ENCODE measurements at places on chromosomes 2 and 18. TPM values are rescaled to one million over a fixed set of nuclear protein-coding genes. Genes with fewer than 3 reads are reported as not detected.

Gene APCDD1
- 1.8 TPM for total RNA-seq

DNA sequence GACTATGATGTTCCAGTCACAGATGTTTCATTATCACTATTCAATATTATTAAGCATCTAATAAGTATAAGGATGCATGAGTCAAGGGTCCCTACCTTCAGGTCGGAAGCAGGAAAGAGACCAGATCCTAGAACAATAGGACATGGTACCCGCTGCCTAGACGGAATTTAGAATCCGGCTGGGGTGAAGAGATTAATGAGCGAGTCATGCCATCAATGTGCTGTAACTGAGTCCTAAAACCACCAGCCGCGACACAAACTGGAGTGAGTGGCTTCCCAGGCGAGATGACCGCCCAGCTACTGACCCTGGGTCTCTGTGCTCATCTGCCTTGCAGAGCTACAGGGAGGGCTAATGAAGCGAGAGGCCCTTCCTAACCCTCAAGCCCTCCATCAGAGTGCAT is 73.6 kb downstream of the DNMT3A start:
- no peak overlapping the region for H3K4me3 ChIP-seq
- no peak overlapping the region for H3K27ac ChIP-seq
- H3K36me3 ChIP-seq, result no peaks in the 10 kb centered on the region
- DNase-seq, result no peak

Gene ATP6V1C2
- total RNA-seq, result 1.2 TPM

Gene BCL2
- total RNA-seq, result 1.3 TPM

DNA sequence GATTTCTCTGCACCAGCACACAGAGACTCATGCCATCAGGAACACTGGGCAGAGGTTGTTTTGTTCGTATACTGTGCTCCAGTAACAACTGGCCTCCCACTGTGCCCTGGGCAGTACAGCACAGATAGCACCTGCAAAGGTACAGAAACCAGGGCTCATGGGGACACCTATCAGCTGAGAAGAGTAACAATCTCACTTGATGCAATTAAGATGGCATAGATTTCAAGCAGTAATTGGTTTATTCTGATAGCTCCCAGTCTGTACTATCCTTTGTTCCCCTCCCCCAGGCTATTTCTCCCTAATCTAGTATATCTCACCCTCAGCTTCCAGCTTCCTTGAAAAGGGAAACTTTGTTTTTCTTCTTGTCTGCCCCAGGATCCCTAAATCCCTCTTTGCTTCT is 343.9 kb upstream of the MMADHC start:
- DNase-seq, result no peak
- H3K4me3 ChIP-seq, result no peak overlapping the region
- H3K27me3 ChIP-seq, result no peaks in the 10 kb centered on the region
- H3K27ac ChIP-seq, result no peak overlapping the region

- H3K4me3 ChIP-seq, result no peak overlapping the region
- no peak for DNase-seq
- H3K27me3 ChIP-seq, result no peaks in the 10 kb centered on the region
- no peaks in the 10 kb centered on the region for H3K4me1 ChIP-seq
- H3K27ac ChIP-seq, result no peak overlapping the region
These were observed 37.6 kb upstream of the ASXL3 start for GRCh38 chr18:33540392-33540791.

DNA sequence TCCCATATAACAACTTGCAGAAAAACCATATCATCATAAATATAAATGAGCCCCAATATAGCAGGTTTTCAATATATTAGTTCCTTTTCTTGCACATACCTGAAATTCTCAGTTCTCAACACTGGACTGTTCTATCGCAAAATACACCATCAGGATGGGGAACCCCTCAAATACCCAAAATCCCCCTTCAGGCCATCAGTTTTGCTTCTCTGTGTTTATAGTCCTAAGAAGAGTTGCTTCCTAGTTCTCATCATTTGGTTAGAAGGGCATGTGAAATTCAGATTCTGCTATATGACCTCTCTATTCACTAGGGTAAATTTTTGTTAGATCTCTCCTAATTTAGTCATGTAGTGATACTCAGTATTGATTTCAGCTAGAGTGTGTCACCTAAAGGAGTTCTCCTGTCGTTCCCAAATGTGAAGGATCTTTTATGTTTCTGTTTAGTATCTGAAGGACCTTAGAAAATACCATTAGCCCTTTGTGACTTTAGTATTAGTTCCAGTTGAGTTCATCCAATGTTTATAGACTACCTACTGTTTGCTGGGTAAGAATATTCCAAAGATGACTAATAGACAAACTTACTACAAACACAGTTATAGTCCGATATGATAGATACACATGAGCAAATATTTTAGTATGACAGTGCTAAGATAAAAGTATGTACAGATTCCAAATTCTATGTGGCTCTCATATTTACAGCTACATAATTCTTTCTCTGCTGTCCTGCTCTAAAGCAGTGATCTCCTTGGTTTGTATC is 115.8 kb downstream of the TTC27 start:
- H3K4me1 ChIP-seq, result no peaks in the 10 kb centered on the region
- H3K27me3 ChIP-seq, result no peaks in the 10 kb centered on the region
- no peaks in the 10 kb centered on the region for H3K36me3 ChIP-seq
- H3K27ac ChIP-seq, result no peak overlapping the region
- no peak for DNase-seq
- H3K4me3 ChIP-seq, result no peak overlapping the region

DNA sequence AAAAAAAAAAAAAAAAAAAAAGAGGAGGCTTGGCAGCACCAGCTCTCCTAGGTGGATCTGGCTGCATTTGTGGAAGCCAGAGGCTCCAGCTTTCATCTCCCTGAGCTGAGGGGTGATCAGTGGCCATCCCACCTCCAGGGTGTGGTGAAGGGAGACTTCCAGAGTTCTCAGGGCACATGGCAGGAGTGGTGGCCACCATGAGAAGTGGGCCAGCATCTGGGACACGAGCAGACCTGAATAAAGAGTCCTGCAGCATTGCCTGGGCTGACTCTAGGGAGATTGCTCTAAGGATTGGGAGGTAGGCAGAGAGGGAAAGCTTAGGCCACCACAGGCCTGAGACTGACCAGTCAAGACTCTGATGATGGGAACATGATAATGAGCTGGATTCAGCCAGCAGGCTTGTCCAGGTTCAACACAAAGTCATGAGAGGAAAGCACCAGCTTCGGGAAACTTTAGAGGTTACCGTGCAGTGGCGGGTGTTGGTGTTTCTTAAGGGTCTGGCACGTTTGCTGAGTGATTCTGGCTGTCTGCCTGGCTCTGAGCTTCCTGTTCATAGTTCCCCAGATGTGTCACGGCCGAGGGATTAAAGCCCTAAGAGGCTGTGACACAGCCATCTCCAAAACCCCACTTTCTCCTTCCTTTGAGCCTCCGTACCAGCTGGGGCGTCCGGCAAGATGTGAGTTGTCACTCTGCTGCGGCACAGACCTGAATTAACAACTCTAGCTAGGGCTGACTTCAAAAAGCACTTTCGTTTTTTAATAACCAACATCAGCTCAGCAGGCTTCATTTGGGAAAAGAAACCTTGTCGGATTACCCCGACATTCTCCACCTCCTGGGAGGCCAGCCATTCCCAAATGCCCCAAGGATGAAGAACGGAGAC is 38.3 kb upstream of the IL1R1 start:
- no peak overlapping the region for H3K27ac ChIP-seq
- H3K4me1 ChIP-seq, result no peaks in the 10 kb centered on the region
- H3K4me3 ChIP-seq, result no peak overlapping the region
- H3K27me3 ChIP-seq, result no peaks in the 10 kb centered on the region
- no peak for DNase-seq

- H3K36me3 ChIP-seq, result peaks cover 32% of the 10 kb centered on the region
- no peak for DNase-seq
- no peak overlapping the region for H3K27ac ChIP-seq
- H3K27me3 ChIP-seq, result no peaks in the 10 kb centered on the region
- no peak overlapping the region for H3K4me3 ChIP-seq
These were observed 491.2 kb downstream of the PIK3C3 start for GRCh38 chr18:42446195-42446594.

Gene PREB
- 43.6 TPM for total RNA-seq

DNA sequence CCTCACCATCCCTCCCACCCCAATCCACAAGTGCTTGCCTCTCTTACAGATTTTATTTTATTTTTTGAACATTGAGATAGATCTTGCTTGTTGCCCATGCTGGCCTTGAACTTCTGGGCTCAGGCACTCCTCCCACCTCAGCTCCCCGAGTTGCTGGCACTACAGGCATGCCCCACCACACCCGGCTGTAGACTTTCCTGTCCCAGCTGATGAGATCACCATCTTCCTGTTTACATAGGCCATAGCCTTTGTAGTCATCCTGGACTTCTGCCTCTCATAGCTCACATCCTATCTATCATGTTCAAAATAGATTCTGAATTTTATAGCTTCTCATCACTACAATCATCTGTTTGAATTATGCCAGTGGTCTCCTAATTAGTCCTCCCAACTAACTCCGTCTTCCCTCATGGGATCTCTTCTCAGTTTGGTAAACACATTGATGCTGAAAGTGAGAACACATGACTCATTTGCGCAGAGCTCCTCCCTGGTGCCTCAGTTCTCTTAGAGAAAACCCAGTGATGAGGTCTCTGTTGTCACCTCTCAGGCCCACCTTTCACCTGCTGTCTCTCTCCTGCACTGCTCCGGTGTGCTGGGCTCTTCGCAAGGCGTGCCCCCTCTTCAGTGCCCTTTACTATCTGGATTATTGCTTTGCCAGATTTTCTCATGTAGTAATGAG is 243.0 kb downstream of the ZNF407 start:
- H3K4me1 ChIP-seq, result no peaks in the 10 kb centered on the region
- no peaks in the 10 kb centered on the region for H3K27me3 ChIP-seq
- no peaks in the 10 kb centered on the region for H3K36me3 ChIP-seq
- H3K27ac ChIP-seq, result no peak overlapping the region

DNA sequence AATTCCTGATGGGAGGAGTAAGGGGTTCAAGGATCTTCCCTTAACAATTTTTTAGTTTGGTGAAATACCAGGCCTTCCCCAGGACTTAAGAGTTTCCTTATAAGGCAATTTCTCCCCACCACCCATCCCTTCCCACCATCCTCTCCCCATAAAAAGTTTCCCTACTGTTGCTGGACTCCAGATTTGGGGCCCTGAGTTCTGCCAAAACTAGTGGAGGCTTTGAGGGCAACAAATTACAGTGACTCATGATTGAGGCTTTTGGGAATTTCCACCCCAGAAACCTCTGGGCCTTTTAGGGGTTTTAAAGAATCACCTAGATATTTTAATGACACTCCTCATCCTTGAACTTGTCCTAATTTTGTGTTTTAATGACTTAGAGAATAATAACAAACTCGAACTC is 14.3 kb upstream of the EN1 start:
- DNase-seq, result no peak
- H3K4me3 ChIP-seq, result no peak overlapping the region
- H3K36me3 ChIP-seq, result no peaks in the 10 kb centered on the region
- H3K27ac ChIP-seq, result no peak overlapping the region

Gene COX5B
- total RNA-seq, result 246 TPM

GRCh38 chr2:226172939-226173338 is 626.7 kb downstream of the IRS1 start:
- H3K27me3 ChIP-seq, result no peaks in the 10 kb centered on the region
- no peak overlapping the region for H3K4me3 ChIP-seq
- no peak for DNase-seq
- no peaks in the 10 kb centered on the region for H3K36me3 ChIP-seq
- H3K4me1 ChIP-seq, result no peaks in the 10 kb centered on the region

- no peak for DNase-seq
- no peak overlapping the region for H3K27ac ChIP-seq
- H3K4me1 ChIP-seq, result no peaks in the 10 kb centered on the region
These were observed 23.4 kb upstream of the RAPGEF4 start for GRCh38 chr2:172712251-172712650.

- H3K27me3 ChIP-seq, result no peaks in the 10 kb centered on the region
- H3K27ac ChIP-seq, result no peak overlapping the region
- H3K4me1 ChIP-seq, result no peaks in the 10 kb centered on the region
- H3K36me3 ChIP-seq, result no peaks in the 10 kb centered on the region
- no peak overlapping the region for H3K4me3 ChIP-seq
These were observed 7.3 kb downstream of the IL1RN start for GRCh38 chr2:113134717-113135116.

DNA sequence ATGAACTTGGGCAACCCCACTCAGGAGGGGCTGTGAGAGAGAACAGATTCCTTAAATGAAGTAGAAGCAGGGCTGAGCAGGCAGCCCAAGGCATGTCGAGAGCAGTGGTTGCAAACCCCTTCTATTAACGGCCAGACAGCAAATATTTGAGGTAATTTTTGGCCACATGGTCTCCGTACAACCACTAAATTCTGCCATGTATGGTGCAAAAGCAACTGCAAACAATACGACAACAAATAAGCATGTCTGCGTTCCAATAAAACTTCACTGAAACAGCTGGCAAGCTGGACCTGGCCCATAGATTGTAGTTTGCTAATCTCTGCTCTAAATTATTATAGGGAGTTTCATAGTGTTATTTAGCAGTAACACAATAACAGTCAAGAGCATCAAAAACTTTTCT is 217.0 kb upstream of the ZNF521 start:
- no peak overlapping the region for H3K4me3 ChIP-seq
- no peak for DNase-seq
- peaks cover 16% of the 10 kb centered on the region for H3K36me3 ChIP-seq

GRCh38 chr2:173232956-173233744 is 121.5 kb upstream of the CDCA7 start:
- DNase-seq, result no peak
- no peak overlapping the region for H3K4me3 ChIP-seq
- H3K27me3 ChIP-seq, result no peaks in the 10 kb centered on the region
- no peaks in the 10 kb centered on the region for H3K4me1 ChIP-seq

- H3K27ac ChIP-seq, result no peak overlapping the region
- no peak overlapping the region for H3K4me3 ChIP-seq
- no peaks in the 10 kb centered on the region for H3K27me3 ChIP-seq
These were observed 290.8 kb downstream of the DYSF start for GRCh38 chr2:71743995-71744675.

GRCh38 chr2:102235042-102235473 is 48.2 kb downstream of the IL1RL2 start:
- no peak for DNase-seq
- H3K4me1 ChIP-seq, result no peaks in the 10 kb centered on the region
- no peak overlapping the region for H3K27ac ChIP-seq
- H3K4me3 ChIP-seq, result no peak overlapping the region

All from H9 (cell line).